ENCODE measurements at places on chromosomes 2 and 18.

DNA sequence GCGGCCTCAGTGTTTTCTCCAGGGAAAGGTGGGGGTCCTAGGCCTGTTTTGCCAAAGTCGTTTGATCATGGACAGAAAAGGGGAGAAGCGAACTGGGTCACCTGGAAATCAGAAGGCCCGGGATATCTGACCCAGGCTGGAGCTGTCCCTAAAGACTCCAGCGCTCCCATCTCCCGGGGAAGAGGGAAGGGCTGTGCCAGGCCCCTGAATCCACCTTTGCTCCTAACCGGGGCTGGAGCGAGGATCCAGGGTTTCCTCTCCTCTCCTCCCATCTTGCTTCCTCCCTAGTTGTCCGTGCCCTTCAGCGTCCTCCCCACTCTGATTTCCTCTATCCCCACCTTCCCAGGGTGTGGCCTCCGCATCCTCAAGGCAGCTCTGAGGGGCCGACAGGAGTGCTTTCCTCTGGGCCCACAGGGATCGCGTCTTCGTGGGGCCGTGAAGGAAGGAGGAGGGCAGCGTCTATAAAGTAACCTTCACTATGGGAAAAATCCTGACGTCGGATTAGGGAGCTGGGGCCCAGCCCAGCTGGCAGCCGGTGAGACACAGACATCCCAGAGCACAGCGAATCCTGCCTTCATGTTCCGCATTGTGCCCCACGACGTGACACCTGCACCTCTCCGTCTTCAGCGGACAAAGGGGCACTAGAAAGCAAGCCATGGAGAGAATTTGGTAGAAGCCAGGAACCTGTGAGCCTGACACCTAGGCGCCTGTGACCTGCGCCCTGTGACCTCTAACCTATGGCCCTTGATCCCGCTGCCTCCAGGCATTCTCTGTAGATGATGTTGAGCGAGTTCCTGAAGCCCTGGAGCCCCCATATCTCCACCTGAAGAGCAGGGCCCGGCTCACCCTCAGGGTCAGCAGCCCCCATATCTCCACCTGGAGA is 212.7 kb upstream of the SALL3 start:
- H3K27me3 ChIP-seq = peaks cover 22% of the 10 kb centered on the region
- no peak overlapping the region for H3K4me3 ChIP-seq
- no peaks in the 10 kb centered on the region for H3K36me3 ChIP-seq
- no peak overlapping the region for H3K27ac ChIP-seq

- H3K27ac ChIP-seq = no peak overlapping the region
- H3K36me3 ChIP-seq = no peaks in the 10 kb centered on the region
- H3K27me3 ChIP-seq = no peaks in the 10 kb centered on the region
- no peak overlapping the region for H3K4me3 ChIP-seq
Observed at GRCh38 chr2:23602116-23602515, 217.1 kb downstream of the KLHL29 start.

GRCh38 chr2:130762910-130763385 is 7.6 kb downstream of the AMER3 start:
- H3K27me3 ChIP-seq = peaks cover 19% of the 10 kb centered on the region
- H3K4me3 ChIP-seq = no peak overlapping the region
- H3K36me3 ChIP-seq = no peaks in the 10 kb centered on the region
- no peak for DNase-seq
- no peak overlapping the region for H3K27ac ChIP-seq
- no peaks in the 10 kb centered on the region for H3K4me1 ChIP-seq

- no peaks in the 10 kb centered on the region for H3K36me3 ChIP-seq
- no peak overlapping the region for H3K27ac ChIP-seq
- no peaks in the 10 kb centered on the region for H3K27me3 ChIP-seq
- H3K4me1 ChIP-seq = no peaks in the 10 kb centered on the region
Observed at GRCh38 chr2:120984046-120984445, 248.4 kb downstream of the GLI2 start.

- no peaks in the 10 kb centered on the region for H3K27me3 ChIP-seq
- no peak for DNase-seq
- no peak overlapping the region for H3K4me3 ChIP-seq
Observed at GRCh38 chr2:185316383-185316782, 422.2 kb upstream of the FSIP2 start.

DNA sequence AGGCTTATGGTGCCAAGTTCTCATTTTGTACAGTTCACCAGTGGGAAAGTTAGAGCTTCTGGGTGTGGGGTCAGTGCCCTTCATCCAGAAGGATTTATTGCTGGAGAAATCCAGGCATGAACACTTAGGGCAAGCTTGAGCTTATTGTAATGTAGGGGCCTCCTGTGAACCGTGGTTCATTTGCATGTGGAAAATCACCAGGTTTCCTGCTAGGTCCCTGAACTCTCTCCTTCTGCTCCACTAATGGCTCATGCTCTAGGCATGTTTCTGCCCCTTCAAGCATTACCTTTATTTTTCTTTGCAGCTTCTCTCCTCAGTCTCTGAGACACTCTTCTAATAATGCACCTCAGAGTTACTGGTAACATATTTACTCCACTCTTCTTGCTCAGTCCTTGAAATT is 79.3 kb upstream of the FAM98A start:
- H3K4me3 ChIP-seq = no peak overlapping the region
- DNase-seq = no peak
- no peaks in the 10 kb centered on the region for H3K36me3 ChIP-seq
- no peak overlapping the region for H3K27ac ChIP-seq
- H3K4me1 ChIP-seq = no peaks in the 10 kb centered on the region
- no peaks in the 10 kb centered on the region for H3K27me3 ChIP-seq

DNA sequence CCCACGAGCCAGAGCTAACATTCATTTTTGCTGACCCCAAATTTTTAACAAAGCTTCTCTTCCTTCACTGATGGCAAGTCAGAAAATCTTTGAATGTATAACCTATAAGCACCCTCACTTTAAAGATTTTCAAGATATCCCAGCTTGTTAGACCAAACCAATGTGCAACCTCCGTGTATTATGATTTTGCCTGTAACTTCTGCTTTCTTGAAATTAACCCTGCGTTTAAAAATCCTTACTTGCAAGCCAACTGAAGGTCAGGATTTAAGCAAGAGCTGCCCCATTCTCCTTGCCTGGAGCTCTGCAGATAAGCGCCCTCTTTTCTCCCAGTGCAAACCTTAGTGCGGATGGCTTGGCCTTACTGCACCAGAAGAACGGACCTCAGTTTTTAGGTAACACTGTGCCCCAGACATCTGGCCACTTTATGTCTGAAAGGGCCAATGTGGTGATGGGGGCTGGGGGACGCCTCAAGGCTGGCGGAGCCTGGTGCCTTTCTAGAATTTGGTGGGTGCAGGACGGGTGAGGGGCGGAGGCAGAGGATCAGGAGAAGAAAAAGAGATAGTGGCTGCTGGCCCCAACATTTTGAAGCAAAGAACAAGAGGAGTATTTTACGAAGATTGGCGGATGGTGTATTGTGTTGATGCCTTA is 805 bp upstream of the TNFRSF11A start:
- peaks cover 38% of the 10 kb centered on the region for H3K4me1 ChIP-seq
- no peaks in the 10 kb centered on the region for H3K36me3 ChIP-seq
- peak overlapping the region; percentile 41 for H3K4me3 ChIP-seq
- H3K27me3 ChIP-seq = peaks cover 34% of the 10 kb centered on the region
- H3K27ac ChIP-seq = no peak overlapping the region

- no peaks in the 10 kb centered on the region for H3K27me3 ChIP-seq
- no peak for DNase-seq
- H3K27ac ChIP-seq = no peak overlapping the region
- H3K4me1 ChIP-seq = no peaks in the 10 kb centered on the region
- H3K36me3 ChIP-seq = no peaks in the 10 kb centered on the region
Observed at GRCh38 chr18:43571078-43571689, 293.9 kb upstream of the SYT4 start.

DNA sequence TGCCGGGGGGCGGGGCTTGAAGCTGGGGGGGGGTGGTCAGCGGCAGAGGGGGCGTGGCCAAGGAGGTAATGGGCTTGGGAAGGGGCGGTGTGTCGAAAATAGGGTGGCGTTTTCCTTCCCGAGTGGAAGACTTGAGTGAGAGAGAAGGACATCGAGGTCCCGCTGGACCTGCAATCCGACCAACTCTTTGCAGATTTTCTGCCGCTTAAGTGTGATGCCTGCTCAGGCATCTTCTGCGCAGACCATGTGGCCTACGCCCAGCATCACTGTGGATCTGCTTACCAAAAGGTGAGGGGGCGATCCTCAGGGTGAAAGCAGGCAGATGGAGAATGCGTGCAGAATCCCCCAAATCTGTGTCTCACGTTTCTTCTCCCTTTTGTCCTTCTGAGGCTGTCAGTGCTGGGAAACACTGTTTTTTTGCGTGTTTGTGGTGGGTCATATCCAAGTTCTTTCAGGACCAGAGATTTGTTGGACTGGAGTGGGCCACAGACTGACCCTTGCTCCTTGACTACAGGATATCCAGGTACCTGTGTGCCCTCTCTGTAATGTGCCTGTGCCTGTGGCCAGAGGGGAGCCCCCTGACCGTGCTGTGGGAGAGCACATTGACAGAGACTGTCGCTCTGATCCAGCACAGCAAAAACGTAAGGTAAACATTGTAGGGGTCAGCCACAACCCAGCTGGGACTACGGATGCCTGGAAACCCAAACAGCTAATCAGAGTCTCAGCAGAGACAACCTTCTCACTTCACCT is 727 bp downstream of the ZFAND2B start:
- DNase-seq = no peak
- peak overlapping the region; percentile 76 for H3K4me3 ChIP-seq
- no peaks in the 10 kb centered on the region for H3K27me3 ChIP-seq
- H3K36me3 ChIP-seq = peaks cover 28% of the 10 kb centered on the region
- peak overlapping the region; percentile 91 for H3K27ac ChIP-seq

- H3K4me3 ChIP-seq = no peak overlapping the region
- H3K4me1 ChIP-seq = peaks cover 9% of the 10 kb centered on the region
- DNase-seq = no peak
- no peaks in the 10 kb centered on the region for H3K27me3 ChIP-seq
Observed at GRCh38 chr2:160941290-160941846, 218.9 kb upstream of the TANK start.

DNA sequence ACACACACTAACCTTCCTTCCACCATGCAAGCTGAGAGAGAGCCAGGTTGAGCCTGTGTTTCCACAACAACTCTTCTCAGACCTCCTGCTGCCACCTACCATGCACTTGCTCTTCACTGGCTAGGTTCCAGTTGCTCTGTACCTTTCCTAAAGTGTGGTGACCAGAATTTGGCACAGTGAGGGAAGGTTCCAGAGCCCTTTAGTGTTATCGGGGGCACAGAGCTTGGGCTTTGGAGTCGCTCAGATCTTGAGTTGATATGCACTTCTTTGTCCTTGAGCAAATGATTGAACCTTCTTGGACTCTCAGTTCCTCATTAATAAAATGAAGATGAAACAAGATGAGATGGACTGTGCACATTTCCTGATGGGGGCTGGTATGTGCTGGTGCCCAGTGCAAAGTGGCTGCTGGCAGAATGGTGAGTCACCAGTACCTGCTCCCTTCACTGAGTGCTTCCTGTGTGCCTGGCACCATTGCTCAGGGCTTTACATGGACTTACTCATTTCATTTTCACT is 47.1 kb downstream of the NEDD4L start:
- peaks cover 54% of the 10 kb centered on the region for H3K4me1 ChIP-seq
- no peaks in the 10 kb centered on the region for H3K36me3 ChIP-seq
- no peak for DNase-seq
- no peak overlapping the region for H3K4me3 ChIP-seq

GRCh38 chr2:234261736-234262135 is 211.2 kb downstream of the SPP2 start:
- H3K4me3 ChIP-seq = no peak overlapping the region
- H3K27me3 ChIP-seq = no peaks in the 10 kb centered on the region
- DNase-seq = no peak
- no peaks in the 10 kb centered on the region for H3K36me3 ChIP-seq

- H3K36me3 ChIP-seq = no peaks in the 10 kb centered on the region
- no peak overlapping the region for H3K27ac ChIP-seq
- H3K4me3 ChIP-seq = no peak overlapping the region
- no peak for DNase-seq
Observed at GRCh38 chr2:179726461-179727180, 134.8 kb downstream of the ZNF385B start.

DNA sequence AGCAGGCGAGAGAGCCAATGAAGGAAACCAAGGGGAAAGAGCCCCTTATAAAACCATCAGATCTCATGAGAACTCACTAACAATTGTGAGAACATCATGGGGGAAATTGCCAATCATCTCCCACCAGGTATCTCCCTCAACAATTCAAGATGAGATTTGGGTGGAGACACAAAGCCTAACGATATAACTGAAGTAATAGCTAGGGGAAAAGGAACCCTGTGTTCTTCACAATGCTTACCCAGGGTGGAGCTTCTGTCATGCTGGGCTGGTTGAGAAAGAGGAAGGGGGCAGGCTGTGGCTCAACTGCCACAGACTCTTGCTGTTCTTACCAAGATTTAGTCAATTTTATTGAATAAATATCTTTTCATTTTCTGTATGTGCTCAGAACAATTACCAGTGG is 392.1 kb upstream of the HS6ST1 start:
- H3K36me3 ChIP-seq = no peaks in the 10 kb centered on the region
- no peaks in the 10 kb centered on the region for H3K27me3 ChIP-seq
- no peak overlapping the region for H3K4me3 ChIP-seq
- H3K27ac ChIP-seq = no peak overlapping the region

DNA sequence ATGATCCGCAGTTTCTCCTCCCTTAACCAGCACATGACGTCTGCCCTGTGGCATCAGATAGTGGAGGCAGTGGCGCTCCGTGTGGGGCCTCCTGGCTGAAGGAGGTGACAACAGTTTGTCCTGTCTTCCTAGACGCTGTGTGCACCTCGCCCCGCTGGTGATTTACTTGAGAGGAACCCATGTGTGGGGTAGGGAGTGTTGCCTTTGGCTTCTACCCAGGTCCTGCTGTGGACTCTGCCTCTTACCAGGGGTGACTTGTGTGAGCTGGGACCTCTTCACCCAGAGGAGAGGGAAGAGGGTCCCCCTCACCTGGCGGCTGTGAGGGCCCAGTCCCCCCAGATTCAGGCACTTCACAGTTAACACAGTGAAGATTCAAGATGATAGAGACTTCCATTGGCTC is 77.6 kb downstream of the TMEM18 start:
- H3K4me3 ChIP-seq = no peak overlapping the region
- no peaks in the 10 kb centered on the region for H3K36me3 ChIP-seq
- no peak for DNase-seq

GRCh38 chr2:7448578-7449264 is 531.5 kb downstream of the RNF144A start:
- no peaks in the 10 kb centered on the region for H3K4me1 ChIP-seq
- no peak overlapping the region for H3K27ac ChIP-seq
- no peak overlapping the region for H3K4me3 ChIP-seq
- no peaks in the 10 kb centered on the region for H3K36me3 ChIP-seq

- H3K36me3 ChIP-seq = no peaks in the 10 kb centered on the region
- H3K4me3 ChIP-seq = no peak overlapping the region
- H3K27me3 ChIP-seq = no peaks in the 10 kb centered on the region
Observed at GRCh38 chr18:13577091-13577697, 149.2 kb downstream of the FAM210A start.
